Muscle of back (tissue), 13 donors: ENCODE measurements at places on chromosomes 5 and 9.

- DNase-seq = no peak
These were observed 161.3 kb downstream of the CAVIN4 start for GRCh38 chr9:100739208-100739607.

DNA sequence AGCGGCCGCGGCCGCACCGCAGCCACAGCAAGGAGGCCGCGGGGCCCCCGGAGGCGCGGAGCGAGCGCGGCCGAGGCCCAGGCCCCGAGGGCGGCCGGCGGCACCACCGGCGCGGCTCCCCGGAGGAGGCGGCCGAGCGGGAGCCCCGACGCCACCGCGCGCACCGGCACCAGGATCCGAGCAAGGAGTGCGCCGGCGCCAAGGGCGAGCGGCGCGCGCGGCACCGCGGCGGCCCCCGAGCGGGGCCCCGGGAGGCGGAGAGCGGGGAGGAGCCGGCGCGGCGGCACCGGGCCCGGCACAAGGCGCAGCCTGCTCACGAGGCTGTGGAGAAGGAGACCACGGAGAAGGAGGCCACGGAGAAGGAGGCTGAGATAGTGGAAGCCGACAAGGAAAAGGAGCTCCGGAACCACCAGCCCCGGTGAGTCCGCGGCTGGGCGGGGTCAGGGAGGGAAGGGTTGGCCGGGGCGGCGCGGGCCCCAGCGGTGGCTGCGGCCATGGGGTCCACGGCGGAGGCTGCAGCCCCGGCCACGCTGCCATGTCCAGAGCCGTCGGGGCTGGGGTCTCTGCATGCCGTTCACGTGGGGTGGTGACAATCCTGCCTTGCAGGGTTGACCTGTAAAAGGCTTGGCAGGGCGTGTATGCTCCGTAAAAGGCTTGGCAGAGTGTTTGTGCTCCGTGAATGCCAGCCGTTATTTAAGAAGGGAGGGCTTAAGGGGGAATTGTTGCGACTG lies 146.0 kb downstream of the CACNA1B start:
- no peak for DNase-seq

DNA sequence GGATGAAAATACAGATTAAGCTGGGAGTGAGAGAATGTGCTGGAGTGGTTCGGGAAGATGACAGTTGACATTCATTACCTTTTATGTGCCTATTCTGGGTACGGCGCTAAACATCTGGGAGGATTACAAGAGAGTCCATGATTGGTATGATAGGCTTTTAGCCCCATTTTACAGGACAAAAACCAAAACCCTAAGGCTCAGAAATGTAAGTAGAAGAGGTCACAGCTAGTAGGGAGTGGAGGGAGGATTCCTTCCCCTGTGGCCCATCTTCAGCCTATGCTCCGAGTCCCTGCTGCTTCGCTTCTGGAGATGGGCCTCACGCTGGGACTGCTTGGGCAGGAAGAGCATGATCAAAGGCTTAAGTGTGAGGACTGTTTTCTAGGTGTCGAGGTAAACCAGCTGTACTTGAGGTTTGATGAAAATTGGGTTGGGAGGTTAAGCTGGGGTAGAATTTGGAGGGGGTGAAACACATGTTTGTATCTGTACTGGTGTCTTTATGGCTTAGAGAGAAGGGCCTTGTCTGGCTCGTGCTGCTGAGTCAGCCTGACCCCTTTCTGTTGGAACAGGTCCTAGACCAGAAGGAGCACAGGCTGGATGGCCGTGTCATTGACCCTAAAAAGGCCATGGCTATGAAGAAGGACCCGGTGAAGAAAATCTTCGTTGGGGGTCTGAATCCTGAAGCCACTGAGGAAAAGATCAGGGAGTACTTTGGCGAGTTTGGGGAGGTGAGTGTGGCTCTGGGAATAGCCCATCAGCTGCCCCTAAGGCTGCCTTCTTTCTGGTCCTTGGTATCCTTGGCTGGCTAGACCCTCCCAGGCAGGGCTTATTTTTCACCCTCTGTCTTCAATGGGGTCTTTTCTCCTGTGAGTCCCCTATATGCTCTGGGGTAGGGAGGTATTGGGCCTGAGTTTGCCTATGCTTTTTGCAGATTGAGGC lies 2.1 kb downstream of the HNRNPAB start:
- DNase-seq = no peak

DNA sequence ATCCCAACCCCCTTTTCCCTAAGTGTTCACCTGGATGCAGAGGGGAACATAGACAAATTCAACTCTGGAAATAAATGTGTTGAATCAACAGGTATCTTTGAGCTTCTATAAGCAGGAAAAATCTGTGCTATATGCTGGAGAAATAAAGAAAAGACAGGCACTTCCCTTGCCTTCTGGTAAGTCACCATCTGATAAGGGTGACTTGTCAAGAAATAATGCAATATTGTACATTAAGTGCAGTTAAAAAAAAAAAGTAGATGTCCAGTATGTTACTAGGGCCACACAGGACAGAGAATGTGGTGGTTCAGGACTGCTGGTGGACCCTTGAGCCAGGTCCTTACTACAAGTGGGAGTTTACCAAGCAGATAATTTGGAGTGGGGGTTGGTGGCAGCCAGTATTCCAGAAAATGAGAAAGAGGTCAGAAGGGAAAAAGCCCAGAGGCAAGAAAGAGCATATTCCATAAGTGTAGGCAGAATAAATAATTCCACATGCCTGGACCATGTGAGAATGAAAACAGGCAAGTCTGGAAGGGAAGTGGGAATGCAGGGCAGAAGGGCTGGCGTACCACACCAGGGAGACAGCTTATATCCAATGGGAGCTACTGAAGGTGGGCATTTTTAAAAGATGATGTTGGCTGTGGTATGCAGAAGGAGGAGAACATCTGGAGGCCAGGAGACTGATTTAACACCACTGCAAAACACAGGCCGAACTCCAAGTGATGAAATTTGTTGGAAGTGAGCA lies 209.9 kb downstream of the SEMA5A start:
- no peak for DNase-seq

- no peak for DNase-seq
These were observed 36.0 kb downstream of the NR6A1 start for GRCh38 chr9:124735121-124735520.

DNA sequence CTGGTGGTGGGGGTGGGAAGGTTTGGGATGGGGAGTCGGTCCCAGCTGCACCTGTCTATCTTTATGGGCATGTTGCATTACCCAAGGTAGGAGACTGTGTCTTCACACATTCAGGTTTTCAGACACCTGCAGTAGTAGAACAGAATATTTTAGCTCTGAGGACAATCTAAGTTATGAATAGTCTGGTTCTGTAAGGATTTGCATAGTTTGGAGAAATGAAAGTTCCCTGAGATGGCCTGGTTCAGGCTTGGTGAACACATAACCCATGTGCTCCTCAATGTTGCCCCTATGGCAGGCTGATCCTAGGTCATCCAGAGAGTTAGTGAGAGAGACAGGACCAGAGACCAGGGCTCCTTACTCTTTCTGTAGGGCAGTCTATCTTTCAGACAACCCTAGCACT lies 20.7 kb downstream of the TNFSF8 start:
- no peak for DNase-seq

DNA sequence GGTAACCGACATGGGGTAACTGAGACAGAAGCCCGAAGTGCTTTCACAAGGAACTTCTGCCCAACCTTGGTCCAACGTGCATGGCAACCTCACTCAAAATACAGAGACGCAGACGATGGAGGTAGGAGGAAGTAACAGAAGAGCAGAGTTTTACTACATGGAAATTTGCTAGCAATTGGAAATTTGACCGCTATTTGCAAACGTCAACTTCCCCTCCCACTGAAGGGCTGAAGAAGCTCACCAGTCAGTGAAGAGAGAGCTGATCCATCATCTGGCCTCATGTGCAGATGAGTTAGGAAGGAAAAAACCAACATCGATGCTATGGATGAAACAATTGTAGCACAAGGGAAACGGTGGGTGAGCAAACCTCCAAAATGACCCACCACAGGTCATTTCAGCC lies 196.7 kb downstream of the RGS3 start:
- DNase-seq = no peak

DNA sequence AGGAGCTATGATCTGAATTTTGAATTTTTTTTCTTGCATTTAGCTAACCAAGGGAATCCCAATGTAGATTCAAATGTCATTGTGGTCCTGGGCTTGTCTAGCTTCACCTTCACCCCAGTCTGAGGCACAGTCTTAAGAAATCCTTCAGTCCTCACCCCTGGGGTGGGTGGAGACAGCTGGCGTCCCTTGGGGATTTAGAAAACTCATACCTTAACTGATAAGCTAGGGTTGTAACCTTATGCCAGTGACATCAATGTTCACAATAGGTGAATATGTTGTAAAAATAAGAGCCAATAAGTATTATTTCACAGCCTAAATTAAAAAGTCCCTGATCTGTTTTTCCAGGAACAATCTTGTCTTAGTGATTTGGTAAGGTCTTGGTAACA lies 4.6 kb downstream of the ISOC1 start:
- DNase-seq = no peak

DNA sequence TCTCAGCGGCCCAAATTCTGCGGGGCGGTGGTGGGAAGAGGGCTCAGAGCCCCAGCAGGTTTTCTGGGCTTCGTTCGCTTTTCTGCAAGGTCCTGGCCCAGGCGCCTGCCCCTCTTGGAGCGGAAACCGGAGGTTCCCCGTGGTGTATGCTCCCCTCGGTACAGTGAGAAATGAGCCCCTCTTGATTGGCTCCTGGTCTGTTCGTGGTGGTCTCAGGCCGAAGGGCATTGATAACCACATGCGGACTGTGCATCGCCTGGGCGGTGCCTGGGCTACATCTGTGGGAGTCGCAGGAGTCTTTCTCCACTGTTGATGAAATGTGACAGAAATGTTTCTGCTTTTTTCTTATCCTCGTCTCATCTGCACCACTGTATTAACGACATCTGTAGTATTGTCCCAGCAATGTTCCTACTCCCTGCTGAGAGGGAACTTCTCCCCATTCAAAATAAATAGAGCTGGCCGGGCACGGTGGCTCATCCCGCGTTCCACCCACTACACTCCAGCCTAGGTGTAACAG lies 682 bp downstream of the MAN1B1 start:
- no peak for DNase-seq

- no peak for DNase-seq
These were observed 350.4 kb downstream of the OSTF1 start for GRCh38 chr9:75438716-75439115.

- DNase-seq = no peak
These were observed 137.4 kb downstream of the DENND1A start for GRCh38 chr9:123792501-123792900.
